Fibroblast of skin of left biceps (primary cell): ENCODE measurements at places on chromosomes 6 and 20.
A peak's percentile ranks its signal among the peaks of the same experiment; 100 is the strongest.

DNA sequence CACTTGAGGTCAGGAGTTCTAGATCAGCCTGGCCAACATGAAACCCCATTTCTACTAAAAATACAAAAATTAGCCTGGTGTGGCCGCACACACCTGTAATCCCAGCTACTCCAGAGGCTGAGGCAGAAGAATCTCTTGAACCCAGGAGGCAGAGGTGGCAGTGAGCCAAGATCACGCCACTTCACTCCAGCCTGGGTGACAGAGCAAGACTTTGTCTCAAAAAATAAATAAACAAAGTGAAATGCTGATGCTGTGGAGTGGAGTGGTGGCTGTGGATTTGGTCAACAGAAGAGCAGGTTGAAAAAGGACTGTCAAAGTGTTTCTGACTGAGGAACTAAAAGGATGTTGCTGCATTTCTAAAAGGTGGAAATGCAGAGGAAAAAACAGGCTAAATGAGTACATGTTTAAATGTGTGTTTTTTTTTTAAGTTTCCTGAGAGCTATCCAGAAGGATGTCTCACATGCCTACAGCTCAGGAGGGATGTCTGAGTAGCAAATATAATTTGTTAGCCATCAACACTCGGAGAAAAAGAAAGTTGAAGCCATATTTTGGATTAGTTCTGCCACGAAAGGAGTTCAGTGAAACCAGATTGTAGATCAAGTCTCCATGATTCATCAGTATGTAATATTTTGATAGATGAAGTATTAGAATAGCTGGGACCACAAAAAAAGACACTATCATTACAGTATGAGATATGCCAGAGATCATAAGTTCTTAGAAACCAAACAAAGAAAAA, 621.1 kb upstream of the ADGRB3 start:
- peak; percentile 12 for DNase-seq

- no peak for DNase-seq
Observed at GRCh38 chr6:118263921-118264486, 284.1 kb upstream of the PLN start.

- no peak for DNase-seq
Observed at GRCh38 chr20:62656197-62656918, 14.1 kb downstream of the SLCO4A1 start.

DNA sequence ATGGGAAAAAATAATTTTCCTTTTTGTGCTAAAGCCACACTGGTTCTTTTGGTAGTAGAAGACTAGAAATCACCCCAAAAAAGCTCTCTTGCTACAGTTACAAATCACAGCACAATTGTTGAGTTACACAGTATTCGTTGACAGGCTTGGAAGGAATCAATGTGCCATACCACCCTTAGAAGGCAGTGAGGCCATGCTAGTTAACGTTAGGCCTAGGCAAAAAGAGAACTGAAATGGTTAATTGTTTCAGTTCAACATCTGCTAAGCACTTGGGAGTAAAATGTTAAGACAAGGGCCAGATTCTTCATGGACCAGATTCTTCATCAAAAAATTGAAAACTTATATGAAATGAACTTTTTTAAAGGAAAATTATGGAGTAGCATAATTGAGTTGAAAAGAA, 626.2 kb downstream of the UTRN start:
- DNase-seq, result no peak

DNA sequence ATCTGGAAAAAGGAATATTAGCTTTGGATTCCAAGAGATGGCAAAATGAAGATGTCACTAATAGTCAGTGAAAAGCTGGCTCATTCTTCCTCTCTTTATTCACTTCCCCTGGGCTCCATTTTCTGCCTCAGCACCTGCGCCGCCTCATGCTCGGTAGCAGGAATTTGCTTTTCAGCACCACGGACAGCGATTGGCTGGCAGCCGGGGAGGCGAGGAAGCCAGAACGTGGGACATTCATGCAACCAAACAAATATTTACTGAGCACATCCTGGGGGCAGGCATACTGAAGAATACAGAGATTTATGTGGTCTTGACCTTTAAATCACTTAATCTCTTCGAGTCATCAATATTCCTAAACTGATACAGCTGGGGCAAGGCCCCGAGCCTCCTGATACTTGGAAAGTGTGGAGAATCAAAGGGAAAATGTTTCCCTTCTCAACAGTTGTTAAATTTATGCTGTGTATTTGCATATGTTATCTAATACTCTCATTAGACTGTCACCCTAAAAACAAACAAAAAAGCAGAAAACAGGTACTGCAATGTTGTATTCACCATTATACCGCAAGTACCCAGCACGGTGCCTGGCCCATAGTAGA, 12.1 kb upstream of the PDYN start:
- peak; percentile 18 for DNase-seq

DNA sequence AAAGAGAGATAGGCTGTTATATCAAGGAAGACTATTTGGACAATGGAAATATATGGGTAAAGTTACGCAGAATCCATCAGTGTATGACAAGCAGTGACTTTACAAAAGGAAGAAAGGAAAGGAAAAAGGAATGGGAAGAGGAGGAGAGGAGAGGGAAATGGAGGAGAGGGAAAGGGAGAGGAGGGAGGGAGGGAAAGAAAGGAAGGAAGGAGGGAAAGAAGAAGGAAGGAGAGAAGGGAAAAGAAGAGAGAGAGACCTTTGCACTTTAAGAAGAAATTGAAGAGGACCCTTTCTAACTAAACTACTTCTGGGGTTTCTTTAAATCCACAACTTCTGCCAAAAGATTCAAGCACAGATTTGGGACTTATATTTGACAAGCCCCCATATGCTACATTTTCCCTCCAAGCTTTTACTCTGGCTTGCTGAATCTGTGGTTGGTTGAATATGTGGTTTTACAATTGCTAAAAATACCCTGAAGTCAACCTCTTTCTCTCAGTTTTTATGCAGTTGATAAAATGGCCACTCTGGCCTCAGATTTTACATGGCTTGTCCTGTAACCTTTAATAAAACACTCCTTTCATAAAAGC, 120.8 kb upstream of the RAB32 start:
- DNase-seq, result no peak
